ENCODE measurements at places on chromosomes 16 and 17.

DNA sequence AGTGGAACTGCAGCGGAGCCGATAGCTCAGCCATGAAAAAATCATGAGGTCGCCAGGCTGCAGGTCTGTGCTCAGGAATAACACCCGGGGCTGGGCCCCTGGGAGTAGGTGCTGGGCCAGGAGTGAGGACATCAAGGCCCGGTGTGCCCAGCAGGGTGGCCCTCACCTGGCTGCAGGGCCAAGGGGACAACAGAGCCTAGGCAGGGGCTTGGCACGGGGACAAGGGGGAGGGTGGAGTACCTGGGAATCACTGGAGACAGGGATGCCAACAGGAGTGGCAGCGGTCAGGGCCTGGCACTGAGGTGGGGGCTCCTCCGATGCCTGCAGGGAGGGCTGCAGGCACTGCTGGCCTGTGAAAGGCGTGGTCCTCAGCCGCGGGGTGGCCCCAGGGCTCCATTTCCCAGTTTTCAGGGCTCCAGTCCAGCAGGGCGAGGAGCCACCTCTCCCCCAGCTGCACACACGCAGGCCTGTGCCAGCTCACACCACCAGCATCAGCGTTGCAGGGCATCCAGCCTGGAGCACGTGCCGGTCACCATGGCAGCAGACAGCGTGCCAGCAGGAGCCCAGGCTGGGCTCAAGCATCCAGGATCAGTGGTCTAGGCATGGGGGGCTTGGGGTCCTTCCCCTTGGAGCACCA is 4.7 kb upstream of the FSCN2 start:
- DNase-seq, result no peak

DNA sequence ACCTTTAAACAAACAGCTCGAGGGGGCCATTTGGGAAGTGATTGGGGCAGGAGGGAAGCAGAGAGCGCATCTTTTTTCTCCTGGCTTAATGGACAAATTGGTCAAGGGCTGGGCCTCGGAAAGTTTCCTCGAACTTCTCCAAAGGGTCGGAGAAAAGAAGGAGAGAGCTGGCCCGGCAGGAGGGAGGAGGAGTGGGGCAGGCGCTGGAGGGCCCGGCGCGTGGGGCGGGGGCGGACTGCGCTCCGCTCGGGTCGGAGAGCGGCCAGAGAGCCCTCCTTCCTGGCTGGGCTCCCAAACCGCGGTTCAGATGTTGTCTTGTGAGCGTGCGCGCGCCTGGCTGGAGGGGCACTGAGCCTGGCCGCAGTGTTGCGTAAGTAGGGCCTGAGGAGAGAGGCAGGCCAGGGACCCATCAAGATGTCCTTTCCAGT is 1.2 kb downstream of the MMP2 start:
- DNase-seq, result peak; percentile 85

DNA sequence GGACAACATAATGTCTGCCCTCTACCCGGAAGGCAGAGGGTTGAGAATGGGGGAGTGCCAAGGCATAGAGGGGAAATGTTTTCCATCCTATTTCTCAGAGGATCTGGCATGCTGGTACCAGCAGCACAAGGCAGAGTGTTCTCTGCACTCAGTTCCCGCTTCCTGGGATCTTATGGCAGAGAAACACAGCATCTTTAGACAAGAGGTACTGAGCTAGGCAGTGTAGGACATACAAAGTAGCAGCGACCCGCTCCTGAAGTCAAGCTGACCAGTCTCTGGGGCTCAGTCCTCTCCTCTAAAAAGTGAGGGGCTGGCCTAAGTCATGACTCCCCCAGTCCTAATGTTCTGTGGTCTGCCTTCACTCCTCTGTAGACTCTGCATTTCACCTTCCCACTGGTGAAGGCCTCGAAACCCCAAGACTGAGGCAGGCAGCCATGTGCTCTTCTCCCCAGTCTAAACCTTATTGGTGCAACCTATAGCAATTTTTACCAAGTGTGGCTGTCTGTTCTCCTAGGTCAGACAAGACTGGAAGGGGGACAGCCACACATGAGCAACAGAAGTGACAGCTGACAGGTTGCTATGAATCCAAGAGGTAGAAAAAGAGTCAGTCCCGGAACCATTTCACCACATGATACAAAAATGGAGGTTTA is 11.3 kb upstream of the TSPOAP1 start:
- no peak for DNase-seq

DNA sequence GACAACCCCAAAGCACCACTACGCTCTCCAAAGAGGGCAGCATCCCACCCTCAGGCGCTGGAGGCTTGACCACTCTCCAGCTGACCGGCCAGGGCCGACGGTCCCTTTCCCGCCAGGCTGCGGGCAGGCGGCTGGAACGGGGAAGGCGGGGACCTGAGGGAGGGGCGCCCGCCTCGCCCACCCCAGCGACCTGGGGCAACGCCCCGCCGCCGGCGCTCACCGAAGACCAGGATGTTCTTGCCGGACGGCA is 431 bp downstream of the DYNC1LI2 start:
- DNase-seq, result no peak

DNA sequence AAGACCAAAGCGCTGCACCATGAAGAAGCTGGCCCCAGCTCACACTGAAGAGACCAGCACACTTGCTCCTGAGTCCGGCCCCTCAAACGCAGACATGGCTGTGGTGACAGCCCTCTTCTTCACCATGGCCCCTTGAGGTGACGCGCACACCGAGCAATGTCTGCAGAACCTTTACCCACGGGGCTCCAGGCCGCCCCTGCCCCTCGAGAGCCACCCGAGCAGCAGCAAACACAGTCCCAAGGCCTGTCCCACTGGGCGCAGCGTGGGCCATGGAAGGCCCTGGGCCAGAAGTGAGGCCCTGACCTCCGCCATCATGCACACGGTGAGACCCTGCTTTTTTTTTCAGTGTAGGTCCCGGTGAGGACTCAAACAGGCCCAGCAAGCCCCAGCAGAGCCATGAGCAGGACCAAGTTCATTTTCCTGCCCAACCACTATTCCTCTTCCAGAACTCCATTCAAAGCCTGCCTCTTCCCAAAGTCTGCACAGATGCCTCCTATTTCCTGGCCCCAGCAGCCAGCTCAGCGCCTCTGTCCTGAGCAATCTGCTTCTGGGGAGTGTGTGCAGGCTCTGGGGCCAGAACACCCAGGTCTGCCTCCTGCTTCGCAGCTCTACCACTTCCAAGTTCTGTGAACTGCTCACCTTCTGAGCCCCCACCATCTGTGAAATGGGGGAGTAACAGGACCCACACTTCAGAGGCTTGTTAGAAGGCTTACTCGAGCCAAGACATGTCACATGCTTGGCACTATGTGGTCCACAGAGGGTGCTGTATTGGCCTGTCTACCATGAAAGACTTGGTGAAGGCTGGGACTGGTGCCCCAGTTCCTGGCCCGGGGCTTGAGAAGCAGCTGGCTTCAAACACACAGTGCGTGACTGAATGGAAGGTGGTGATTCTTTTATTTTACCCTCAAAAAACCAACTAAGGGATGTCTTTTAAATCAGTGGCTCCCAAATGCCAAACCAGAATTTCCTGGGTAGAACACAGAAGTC is 35.7 kb upstream of the GSG1L start:
- no peak for DNase-seq

DNA sequence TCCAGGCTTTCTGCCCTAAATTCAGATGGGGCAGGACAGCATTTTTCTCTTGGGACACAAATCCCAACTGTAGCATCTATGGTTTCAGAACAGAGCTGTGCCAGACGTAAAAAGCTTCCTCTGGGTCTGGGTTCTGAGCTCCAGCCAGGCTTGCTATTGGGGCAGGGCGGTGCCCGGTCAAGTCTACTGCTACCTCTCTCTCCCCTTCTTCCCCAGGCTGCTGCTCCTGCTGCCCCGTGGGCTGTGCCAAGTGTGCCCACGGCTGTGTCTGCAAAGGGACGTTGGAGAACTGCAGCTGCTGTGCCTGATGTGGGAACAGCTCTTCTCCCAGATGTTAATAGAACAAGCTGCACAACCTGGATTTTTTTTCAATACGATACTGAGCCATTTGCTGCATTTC is 1.1 kb downstream of the MT1M start:
- DNase-seq, result no peak

DNA sequence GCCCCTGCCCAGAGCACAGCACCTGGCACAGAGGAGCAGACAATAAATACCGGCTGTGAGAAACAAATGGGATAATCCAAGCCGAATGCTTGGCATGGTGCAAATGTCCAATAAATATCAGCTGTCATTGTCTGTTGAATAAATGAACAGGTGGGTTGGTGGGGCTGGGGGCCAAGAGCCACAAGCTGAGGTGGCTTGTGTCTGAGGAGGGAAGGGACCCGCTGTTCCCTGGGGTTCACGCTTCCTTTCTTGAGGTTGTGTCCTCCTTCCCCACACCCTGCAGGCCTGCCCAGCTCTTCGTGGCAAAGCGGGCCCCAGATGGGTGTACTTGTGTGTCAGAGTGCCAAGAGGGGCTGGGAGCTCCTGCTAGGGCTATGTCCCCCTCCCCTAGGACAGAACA is 38.6 kb downstream of the ARHGAP27 start:
- no peak for DNase-seq

- peak; percentile 70 for DNase-seq
These were observed at the start of gene TMEM204 for GRCh38 chr16:1533443-1533951. Gene TMEM204, plus strand, starts transcription at chr16:1533666. Its CDS starts 610 bp downstream, at chr16:1534276.

DNA sequence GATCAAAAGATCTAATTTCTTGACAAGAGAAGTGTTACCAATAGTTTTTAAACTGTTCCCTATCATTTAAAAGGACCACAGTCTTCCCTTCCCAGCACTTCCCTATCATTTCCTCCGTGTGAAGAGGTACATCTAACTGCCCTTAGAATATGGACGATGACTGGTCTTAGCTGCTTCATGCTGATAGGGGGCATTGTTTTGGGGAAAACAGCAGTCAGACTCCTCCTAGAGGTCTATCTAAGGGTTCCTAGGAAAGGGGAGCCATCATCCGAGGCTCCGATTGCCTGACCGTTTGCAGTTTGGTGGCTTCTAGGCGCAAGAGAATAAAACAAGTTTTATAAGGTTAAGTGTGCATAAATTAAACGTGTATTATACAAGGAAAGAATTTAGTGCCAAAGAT is 7.1 kb downstream of the FZD2 start:
- no peak for DNase-seq

GRCh38 chr17:9465210-9465921 is 110.3 kb downstream of the STX8 start:
- no peak for DNase-seq

- peak; percentile 15 for DNase-seq
These were observed 345 bp downstream of the EMC8 start for GRCh38 chr16:85798901-85799496.

- no peak for DNase-seq
These were observed 32.1 kb upstream of the JPT2 start for GRCh38 chr16:1645914-1646525.

GRCh38 chr17:58691701-58692238 is at the start of gene TEX14:
Gene TEX14, minus strand, starts transcription at chr17:58692045. Its CDS starts 40,044 bp downstream, at chr17:58652001.
- DNase-seq, result no peak

GRCh38 chr16:75575958-75576357 is 9.8 kb downstream of the GABARAPL2 start:
- no peak for DNase-seq

DNA sequence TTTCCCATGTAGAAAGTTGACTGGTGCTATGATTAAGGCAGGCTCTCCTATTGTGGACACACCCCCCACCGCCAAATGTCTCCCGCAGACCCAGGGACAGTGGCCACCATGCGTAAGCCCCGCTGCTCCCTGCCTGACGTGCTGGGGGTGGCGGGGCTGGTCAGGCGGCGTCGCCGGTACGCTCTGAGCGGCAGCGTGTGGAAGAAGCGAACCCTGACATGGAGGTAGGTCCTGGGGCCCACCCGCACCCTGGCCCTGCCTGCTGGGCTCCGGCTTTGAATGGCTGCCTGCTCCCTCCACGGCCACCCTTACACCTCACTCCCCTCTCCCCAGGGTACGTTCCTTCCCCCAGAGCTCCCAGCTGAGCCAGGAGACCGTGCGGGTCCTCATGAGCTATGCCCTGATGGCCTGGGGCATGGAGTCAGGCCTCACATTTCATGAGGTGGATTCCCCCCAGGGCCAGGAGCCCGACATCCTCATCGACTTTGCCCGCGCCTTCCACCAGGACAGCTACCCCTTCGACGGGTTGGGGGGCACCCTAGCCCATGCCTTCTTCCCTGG is 3.6 kb downstream of the MMP25 start:
- no peak for DNase-seq

GRCh38 chr16:30528799-30529457 is 2.6 kb upstream of the ZNF768 start:
- no peak for DNase-seq

GRCh38 chr17:41748275-41748674 is 13.8 kb upstream of the HAP1 start:
- DNase-seq, result no peak

- DNase-seq, result peak; percentile 29
These were observed 1.0 kb downstream of the VEZF1 start for GRCh38 chr17:57986841-57987580.

- DNase-seq, result no peak
These were observed 328.5 kb downstream of the SLC39A11 start for GRCh38 chr17:72763981-72764380.

DNA sequence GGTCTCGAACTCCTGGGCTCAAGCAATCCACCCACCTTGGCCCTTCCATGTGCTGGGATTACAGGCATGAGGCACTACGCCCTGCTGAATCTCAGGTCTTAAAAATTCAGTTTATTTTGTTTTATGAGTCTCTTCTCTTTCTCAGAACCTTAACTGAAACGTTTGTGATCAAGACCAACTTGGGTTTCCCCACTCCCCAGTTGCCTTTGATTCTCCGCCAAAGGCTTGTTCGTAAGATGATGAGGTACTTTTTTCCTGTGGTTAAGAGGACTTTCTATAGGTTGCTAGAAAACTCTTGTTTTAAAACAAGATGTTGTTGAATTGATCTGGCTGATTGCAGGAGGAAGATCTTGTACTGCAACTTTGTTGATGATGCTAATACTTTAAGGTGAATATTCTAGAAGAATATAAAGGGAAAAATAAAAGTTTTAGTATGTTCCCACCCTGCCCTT is 11.7 kb downstream of the ABCC1 start:
- DNase-seq, result no peak

DNA sequence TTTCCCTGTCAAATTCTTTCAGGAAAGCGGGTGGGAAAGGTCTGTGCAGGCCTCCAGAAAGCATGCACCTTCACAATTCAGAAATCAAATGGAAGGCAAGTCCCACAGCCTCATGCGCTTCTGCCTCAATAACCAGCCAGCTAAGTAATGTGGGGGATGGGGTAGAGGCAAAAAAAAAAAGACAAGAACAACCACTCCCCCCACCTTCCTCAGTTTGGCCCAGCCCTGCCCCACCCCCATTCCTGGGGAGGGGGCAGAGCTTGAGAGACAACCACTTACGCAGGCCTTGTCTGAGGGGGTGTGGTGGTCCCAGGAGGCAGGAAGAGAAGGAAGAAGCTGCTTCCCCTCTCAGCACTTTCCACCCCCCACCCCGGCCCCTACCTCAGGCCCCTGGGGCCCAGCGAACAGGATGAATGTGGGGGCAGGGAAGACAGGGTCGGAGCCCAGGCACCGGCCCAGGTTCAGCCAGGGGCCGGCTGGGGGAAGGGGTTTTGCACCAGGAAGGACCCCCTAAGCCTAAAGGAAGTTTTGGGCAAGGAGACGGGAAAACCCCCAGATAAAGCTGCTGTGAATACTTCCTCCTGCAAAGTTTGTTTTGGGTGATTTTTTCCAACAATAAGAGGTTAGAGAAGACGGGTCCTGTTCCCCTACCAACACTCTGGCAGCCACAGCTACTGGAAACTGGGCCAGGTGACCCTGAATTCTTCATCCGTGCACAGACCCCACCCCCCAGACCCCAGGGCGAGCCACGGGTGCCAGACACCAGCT is 1.2 kb downstream of the JUP start:
- DNase-seq, result no peak
